ENCODE measurements at places on chromosomes 3 and 15.
A peak's percentile ranks its signal among the peaks of the same experiment; 100 is the strongest.

DNA sequence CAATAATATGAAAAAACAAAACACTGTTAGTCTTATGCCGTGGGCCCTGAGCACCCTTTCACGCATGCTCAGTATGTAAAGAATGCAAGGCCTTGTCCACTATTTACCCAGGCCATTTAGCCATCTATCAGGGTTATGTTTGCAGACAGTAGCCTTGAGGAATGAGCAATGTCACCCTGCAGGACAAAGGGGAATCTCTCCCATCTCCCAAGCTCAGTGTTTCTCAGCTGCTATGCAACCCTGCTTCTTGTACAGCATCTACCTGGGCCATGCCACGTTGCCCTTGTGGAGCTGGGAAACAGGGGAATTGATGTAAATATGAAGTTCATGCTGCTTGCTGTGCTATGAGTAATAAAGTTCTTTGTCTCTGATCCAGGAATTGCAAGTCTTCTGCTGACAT is 51.5 kb upstream of the SLCO2A1 start:
- no peak for DNase-seq

- DNase-seq: no peak
Observed at GRCh38 chr15:30889196-30889595, 14.5 kb upstream of the FAN1 start.

DNA sequence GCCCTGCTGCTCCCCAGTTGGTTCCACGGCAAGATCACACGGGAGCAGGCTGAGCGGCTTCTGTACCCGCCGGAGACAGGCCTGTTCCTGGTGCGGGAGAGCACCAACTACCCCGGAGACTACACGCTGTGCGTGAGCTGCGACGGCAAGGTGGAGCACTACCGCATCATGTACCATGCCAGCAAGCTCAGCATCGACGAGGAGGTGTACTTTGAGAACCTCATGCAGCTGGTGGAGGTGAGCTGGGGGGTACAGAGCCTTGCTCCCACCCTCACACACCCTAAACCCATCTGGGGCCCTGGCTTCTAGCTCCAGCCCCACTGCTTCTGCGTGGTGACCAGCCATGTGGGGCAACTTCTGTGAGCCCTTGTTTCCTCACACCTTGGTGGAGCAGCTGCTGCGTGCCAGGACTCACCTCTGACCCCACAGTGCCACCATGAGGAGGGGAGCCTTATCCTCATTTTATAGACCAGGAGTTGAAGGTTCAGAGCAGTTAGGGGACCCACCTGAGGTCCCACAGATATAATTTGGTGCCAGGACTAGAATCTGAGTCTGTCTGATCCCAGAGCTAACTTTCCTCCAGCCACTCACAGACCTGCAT is 13.3 kb upstream of the LMAN1L start:
- DNase-seq: no peak

GRCh38 chr3:124833710-124834332 is 53.3 kb downstream of the ITGB5 start:
- DNase-seq: no peak

DNA sequence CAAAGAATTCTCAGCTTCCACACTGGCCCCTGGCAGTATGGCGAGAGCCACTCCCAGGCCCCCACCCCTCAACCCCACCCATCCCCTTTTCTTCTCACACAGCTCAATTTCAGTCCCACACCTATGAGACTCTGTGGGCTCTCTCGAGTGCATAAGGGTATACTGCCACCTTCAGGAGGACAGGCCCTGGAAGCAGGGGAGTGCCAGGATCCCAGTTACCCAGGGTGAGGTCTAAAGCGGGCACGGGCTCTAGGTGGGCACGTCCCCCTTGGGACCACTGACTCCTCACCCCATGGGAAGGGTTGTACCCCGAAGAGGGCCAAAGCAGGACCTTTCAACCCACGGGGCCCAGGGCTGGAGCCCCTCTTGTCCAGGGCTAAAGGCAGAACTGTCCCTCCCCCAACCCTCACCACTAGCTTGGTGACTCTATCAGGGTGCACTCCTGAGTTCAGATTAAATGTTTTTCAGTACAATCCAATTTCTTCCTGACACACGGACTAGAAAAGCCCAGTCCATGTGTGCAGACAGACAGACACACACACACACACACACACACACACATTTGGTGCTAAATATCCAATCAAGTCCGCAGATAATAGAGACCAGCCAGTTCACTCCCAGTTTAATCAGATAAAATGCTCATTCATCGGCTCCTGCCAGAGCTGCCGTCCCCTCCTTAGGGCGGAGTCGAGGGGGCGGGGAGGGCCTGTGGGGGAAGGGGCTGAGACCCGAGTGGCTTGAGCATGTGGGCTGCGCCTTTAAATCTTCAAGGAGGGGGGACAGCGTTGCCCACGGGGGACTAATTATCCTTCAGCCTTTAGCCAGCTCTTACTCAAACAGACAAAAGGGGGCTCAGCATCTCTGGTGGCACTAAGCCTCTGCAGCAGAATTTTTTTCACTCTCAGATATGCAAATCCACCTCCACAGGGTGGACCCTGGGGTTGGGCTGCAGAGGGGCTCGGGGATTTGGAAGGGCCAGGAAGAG is 59.3 kb downstream of the CYP11A1 start:
- DNase-seq: peak; percentile 47

- no peak for DNase-seq
Observed at GRCh38 chr15:39621976-39622375, 41.1 kb downstream of the THBS1 start.

- no peak for DNase-seq
Observed at GRCh38 chr3:18346097-18346496, 79.0 kb downstream of the SATB1 start.

DNA sequence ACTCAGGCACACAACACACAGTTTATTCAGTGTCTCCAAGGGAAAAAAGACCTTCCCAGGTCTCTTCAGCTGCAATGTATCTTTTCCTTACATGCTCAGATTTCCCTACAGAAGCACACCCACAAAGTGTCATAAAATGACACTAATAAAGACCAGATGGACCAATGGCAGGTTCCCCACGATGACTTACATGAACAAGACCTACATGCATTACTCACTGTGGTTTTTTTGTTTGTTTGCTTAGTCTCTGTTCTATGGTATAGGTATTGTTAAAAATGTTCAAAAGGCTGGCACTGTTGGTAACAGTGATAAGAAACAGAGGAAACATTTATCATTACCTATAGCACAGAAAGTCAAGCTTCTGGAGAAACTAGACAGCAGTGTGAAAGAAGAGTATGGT is 318.2 kb upstream of the TMCO5A start:
- no peak for DNase-seq

- no peak for DNase-seq
Observed at GRCh38 chr3:17258823-17259436, 374.2 kb downstream of the PLCL2 start.

DNA sequence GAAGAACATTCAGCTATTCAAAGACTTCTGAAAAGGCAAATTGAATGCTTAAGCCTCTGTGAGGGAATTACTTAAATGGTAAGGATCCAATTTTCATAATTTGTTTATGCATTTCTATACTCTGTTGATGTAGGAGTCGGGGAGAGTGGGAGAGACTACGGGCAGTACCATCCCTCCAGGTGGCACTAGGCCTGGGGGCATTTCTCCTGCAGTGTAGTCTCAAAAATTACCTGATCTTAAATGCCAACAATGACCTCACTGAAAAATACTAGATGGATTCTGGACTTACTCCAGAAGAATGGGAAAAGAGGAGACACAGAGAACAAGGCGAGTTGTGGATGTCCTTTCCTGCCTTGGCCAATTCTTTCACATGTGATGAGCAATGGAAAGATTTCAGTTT is 77.8 kb upstream of the PLXND1 start:
- no peak for DNase-seq

GRCh38 chr15:88194162-88194561 is 62.4 kb downstream of the NTRK3 start:
- no peak for DNase-seq

- DNase-seq: no peak
Observed at GRCh38 chr3:109369510-109369909, 32.2 kb upstream of the DPPA4 start.

GRCh38 chr15:40943764-40944365 is 9.4 kb upstream of the CHAC1 start:
- no peak for DNase-seq

GRCh38 chr15:41917767-41918430 is 24.0 kb upstream of the SPTBN5 start:
- DNase-seq: no peak

DNA sequence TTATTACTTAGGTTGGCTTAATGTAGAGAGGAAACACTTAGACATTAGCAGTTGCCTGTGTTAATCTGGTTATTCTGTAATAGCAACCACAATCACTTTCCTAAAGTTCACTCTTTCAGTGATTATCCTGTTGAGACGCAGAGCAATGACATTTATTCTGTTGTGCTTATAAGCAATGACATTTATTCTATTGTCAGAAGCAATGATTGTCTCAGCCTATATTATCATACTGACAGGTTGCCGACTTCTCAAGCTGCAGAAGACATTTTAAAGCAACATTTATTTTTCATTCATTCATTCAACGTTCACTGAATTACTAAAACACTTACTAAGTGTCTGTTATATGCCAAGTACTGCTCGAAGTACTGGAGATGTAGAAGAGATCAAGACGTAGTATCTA is 193.5 kb upstream of the SLITRK3 start:
- no peak for DNase-seq

DNA sequence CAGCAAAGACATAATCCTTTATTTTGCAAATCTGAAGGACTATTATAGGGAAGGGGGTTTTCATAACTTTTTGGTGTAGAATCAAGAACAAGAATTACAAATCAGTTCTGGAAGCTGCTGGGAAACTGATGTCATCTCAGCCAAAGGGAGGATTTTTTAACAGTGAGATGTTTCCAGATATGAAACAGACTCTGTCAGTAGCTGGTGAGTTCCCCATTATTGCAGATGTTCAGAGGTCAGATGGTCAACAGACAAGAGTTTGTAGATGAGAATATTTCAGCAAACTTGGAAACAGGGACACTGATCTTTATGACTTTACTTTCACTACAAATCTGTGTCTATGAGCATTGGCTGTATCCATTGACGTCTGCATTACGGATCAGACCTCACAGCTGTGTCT is 71.9 kb upstream of the LPP start:
- DNase-seq: no peak

DNA sequence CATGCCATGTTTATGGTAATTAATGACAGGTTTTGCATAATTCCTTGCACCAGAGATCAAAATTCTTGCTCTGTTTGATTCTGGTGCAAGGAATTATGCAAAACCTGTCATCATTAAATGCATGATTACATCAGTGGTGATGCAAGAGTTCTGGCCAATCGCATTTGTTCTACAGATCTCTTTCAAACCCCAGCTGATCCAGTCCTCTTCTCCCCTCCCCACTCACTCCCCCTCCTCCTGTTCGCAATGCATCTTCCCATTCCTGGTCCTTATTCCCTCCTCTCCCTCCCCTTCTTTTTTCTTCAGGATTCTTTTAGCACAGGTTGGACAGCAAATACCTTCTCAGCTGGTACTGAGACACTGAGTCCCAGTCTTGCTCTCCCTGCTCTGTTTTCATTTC is 82.1 kb downstream of the GABRB3 start:
- no peak for DNase-seq

- DNase-seq: no peak
Observed at GRCh38 chr3:3145831-3146230, 19.1 kb downstream of the TRNT1 start.

DNA sequence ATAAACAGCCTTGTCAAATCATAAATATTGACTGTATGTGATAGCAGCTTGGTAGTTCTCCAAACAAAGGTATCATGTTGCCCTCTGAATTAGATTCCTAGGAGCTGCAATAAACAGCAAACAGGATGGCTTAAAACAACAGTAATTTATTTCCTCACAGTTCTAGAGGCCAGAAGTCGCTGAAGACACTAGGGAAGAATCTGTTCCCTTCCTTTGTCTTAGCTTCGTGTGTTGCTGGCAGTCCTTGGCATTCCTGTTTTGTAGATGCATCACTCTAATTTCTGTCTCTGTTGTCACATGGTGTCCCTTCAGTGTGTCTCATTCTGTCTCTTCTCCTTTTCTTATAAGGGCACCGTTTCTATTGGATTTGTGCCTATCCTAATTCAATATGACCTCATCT is 679.3 kb downstream of the OTOL1 start:
- no peak for DNase-seq

- DNase-seq: no peak
Observed at GRCh38 chr15:49573421-49573820, 47.2 kb downstream of the FAM227B start.

- no peak for DNase-seq
Observed at GRCh38 chr3:112376992-112377391, 44.0 kb downstream of the CD200 start.

DNA sequence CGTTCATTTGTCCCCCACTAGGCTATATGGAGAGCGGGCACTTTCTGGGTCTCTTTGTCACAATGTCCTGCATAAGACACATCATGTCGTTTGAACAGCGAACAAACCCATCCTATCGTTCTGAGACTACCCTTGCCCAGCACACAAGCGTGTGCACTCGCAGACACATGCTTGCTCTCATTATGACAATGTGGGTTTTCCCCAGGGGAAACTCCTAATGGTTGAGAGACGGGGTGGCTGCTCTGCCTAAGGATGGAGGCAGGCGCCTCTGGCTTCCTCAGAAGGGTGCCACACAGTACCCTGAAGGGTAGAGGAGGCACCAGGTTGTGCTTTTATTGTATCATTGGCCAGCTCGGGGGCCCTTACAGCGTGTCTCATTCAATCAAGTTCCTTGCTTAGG is 51.0 kb upstream of the MYZAP start:
- no peak for DNase-seq

GRCh38 chr3:188316021-188316722 is 162.2 kb downstream of the LPP start:
- DNase-seq: no peak

- DNase-seq: no peak
Observed at GRCh38 chr3:63508771-63509170, 143.7 kb upstream of the SNTN start.

- DNase-seq: no peak
Observed at GRCh38 chr15:44535092-44535491, 1.9 kb upstream of the EIF3J start.

GRCh38 chr3:16143861-16144447 is 30.5 kb upstream of the GALNT15 start:
- no peak for DNase-seq

DNA sequence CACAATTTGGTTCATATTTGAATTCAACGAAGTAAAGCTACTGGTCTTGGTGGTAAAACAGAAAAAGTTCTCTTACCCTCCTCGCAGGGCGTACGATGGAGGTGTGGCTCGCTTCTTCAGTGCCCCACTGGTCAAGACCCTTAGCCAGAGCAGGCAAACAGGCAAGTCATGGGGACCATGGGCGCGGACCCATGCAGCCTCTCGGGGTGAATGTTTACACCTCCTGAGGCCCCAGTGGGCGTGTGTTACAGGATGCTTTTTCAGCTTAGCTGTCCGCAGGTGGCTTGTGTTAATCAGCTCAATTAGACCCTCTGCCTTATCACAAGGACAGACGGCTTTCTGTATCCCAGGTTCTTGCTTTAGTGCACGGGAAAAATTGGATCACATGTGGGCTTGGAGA is 991.8 kb downstream of the GBE1 start:
- no peak for DNase-seq

GRCh38 chr3:188602111-188602510 is 448.2 kb downstream of the LPP start:
- no peak for DNase-seq

- no peak for DNase-seq
Observed at GRCh38 chr15:80333261-80333660, 70.9 kb upstream of the ARNT2 start.

GRCh38 chr15:31455499-31455898 is 128.9 kb downstream of the KLF13 start:
- DNase-seq: no peak
